ENCODE measurements at places on chromosomes 3 and 15.

DNA sequence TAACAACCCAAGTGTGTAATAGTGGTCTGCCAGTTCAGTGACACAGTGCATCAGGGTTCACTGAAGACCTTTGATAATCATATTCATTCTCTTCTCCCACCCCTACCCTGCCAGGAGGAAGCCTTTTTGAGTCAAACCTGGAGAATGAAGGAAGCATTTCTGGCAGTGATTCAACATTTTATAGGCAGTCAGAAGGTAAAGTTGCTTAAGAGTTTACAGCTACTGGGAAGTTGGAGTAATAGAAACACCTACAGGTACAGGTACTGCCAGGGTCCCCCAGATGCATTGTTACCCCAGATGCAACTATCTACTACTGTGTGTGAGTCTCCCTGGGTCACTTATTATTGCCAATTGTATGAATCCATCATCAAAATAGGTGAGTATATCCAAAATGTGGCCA is 146.9 kb upstream of the EIF1B start:
- DNase-seq: no peak

DNA sequence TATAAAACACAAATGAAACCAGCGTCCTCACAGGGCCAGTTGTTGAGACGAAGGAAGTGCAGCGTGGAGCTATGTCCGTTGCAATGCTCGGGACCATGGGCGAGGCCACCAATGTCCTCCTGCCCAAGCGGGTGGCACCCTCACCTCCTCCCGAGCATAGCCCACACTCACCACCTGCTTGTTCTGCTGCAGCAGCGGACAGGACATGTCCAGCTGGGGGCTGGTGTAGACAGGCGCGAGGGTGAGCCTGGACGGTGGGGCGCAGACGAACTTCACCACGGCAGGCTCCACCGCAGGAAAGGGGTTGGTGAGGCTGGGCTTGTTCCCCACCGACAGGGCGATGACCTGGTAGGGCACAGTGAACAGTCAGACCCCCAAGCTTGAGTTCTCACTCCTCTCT is 62.1 kb downstream of the NUP210 start:
- no peak for DNase-seq

DNA sequence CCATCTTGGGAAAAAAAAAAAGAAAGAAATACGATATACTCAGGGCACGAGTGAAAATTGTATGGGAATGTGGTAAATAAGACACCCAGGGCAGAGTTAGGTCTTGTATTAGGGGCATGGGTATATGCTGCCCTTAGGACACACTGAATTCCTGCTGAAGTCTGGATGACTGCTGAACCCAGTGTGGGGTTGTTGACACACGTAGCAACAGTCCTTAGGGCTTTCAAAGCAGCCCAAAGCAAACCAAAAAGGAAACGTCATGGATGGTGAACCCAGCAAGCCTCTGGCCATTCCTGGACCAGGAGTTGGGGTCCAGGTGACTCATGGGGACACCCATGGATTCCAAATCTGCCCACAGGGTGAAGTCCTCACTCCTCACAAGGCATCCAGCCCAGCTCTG is 27.1 kb upstream of the SEMA3F start:
- DNase-seq: no peak

DNA sequence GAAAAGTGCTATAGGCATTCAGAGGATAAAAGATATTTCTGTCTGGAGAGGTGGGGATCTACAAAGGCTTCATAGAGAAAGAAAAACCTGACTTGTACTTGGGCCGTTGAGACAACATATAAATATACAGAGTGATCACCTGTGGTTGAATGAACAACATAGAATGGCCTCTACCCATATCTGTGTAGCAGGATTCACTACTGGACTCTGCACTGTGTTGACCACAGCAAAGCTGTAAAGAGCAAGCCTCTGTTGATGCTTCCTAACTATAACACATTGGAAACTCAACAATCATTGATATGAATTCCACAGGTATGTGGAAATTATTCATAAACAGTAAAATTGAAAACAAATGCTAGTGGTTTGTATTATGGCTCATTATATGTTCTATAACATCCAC is 19.1 kb upstream of the LPP start:
- no peak for DNase-seq

GRCh38 chr3:120449701-120450599 is 842 bp downstream of the FSTL1 start:
- no peak for DNase-seq

DNA sequence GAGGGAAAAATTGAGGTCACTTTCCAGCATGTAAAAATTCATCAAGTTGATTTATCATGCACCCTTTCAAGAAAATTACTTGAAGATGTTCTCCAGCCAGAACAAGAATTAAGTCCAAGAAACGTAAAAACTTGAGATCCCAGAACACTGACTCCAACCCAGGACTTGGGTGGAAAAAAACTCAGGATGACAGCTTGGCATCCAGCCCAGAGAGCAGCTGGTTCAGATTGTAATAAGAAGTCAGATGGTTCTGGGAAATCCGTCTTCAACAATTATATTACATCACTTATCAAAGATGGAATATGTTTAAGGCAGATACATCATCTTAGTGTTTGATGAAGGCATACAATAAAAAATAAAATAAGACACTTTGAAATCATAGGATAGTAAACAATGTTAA is 23.0 kb upstream of the DNAJC13 start:
- no peak for DNase-seq

DNA sequence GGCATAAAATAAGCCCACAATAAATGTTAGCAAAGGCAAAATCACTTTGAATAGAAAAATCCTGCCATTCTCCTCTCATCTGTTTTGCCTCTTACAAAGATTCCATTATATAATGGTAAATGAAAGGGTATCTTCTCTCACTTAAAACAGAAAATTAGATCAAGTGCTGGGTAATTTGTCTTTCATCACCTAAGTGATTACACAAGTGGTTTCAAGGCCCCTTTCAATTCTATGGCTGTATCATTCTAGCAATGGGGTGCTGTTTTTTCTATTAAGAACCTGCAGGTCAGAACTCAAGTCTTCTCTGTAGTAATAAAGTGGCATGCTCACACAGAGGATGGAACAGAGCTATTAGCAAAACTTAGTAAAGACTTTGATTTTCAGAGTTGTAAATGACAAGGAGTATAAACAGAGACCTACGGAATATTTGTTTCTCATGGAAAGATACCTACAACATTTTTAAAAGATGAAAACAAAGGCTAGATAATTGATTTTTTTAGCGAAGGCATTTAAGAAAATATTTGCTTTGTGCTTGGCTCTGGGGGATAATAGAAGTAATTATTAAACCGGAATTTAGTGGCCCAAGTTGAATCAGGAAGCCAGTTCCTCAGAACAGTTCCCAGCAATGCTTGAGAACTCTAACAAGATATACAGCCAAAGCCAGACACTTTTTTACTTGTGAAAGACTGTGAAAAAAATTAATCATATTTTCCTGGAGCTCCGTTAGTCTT is 137.4 kb downstream of the CMSS1 start:
- no peak for DNase-seq

GRCh38 chr15:40956541-40956982 is 3.3 kb downstream of the CHAC1 start:
- no peak for DNase-seq

- DNase-seq: no peak
Observed at GRCh38 chr15:75620058-75620820, 5.3 kb downstream of the SNUPN start.

DNA sequence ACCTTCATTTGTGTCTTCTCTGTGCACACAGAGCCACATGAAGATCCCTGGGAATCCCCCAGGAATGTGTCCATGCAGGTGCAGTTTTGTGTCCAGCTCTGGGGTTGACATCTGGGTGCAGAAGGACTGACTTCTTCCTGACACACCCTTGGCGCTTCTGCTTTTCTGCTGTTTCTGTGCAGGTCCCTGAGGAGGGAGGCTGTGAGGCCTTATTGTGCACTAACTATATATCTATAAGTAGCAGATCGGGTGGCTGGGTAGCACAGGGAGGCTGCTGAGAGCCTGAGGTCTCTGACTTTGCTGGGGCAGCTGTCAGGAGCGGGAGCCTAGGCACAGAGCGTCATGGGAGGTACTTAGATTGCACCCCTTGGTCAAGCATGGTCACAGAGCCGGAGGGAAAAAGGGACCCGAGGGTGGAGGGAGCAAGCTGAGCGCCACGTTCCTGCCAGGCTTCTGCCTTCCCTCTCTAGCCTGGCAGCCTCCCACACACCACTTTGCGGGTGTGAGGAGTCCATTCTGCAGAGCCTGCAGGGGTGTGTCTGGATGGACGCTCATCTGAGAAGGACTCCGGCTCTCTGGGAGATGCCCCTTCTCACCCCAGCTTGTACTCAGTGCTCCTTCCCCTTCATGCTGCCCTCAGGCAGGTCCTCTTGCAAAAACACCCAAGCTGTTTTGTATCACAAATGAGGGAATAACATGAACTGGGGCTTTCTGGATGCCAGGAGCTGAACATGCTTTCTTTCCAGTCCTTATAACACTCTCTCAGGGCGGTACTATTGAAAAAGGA is 23.9 kb downstream of the CCDC33 start:
- no peak for DNase-seq

Data from GM12892 (cell line).